Activated CD8-positive, alpha-beta memory T cell treated with anti-CD3 and anti-CD28 coated beads for 4 hours (primary cell): ENCODE measurements at places on chromosomes 6 and 20.

GRCh38 chr20:35283441-35284266 is 918 bp downstream of the EIF6 start:
- DNase-seq = no peak

GRCh38 chr6:165575158-165575549 is 87.9 kb downstream of the PDE10A start:
- no peak for DNase-seq

- no peak for DNase-seq
Measured at GRCh38 chr6:139612135-139612465, 237.7 kb upstream of the CITED2 start.

DNA sequence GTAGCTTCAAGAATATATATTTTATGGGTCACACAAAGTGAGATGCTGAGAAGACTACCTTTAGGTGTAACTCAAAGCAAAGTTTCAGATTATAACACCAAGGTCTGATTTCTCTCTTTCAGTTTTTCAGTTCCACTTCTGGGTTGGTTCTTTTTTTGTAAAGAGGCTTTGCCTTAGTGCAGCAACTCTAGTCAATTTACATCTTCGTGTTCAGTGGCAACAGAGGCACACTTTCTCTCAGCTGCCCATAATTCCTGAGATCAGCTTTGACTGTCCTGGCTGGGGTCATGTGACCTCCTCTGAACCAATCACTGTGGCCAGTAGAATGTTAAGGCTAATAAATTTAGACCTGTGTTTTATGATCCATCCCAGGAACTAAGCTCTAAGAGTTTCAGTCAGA is 120.2 kb downstream of the TINAG start:
- no peak for DNase-seq

DNA sequence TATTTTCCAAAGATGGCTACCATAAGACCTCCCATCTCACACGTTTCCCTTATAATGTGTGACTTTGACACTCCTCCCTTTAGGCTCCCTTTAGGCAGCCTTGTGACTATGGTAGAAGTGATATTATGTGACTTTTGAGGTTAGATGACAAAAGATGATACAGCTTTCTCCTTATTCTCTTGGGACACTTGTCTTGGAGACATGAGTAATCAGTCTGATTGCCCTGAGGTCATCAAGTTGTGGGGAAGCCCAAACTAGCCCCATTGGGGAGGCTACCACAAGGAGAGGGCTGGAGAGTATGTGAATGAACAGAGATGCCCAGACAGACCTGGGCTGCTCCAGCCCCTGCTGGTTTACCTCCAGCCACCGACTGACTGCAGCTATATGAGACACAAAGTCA is 10.6 kb upstream of the DLK2 start:
- DNase-seq = no peak
